ENCODE measurements at places on chromosomes 12 and 14. TPM values are rescaled to one million over a fixed set of nuclear protein-coding genes. Genes with fewer than 3 reads are reported as not detected.

The NPFF gene
- total RNA-seq: not detected

The REM2 gene
- not detected for total RNA-seq

- peak; percentile 10 for DNase-seq
- H3K4me1 ChIP-seq: no peaks in the 10 kb centered on the region
- no peak overlapping the region for H3K4me3 ChIP-seq
- no peaks in the 10 kb centered on the region for H3K36me3 ChIP-seq
- no peak overlapping the region for H3K27ac ChIP-seq
These were observed 132.7 kb downstream of the SLC41A2 start for GRCh38 chr12:104825408-104825807.

- peaks cover 32% of the 10 kb centered on the region for H3K4me1 ChIP-seq
- no peak overlapping the region for H3K4me3 ChIP-seq
- H3K27me3 ChIP-seq: no peaks in the 10 kb centered on the region
- H3K27ac ChIP-seq: no peak overlapping the region
These were observed 245.6 kb upstream of the NPAS3 start for GRCh38 chr14:32693114-32693513.

All from GM23248 (cell line).